ENCODE measurements at places on chromosomes 11 and 22.

GRCh38 chr11:76668362-76669155 is 2.0 kb downstream of the LRRC32 start:
- DNase-seq = no peak

- DNase-seq = no peak
These were observed 83.8 kb downstream of the TBC1D22A start for GRCh38 chr22:46846150-46846831.

DNA sequence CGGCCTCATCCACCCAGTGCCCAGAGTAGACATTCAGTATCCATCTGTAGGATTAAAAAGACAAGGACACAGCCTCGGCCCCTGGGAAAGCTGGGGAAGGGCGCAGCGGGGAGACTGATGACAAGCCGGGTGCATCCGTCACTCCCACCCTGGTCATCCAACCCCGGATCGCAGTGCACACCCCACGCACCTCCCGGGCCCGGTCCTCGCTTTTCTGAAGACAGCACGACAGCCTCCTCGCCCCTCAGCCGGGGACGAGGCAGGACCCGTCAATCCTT is 1.1 kb downstream of the FCHSD2 start:
- no peak for DNase-seq

DNA sequence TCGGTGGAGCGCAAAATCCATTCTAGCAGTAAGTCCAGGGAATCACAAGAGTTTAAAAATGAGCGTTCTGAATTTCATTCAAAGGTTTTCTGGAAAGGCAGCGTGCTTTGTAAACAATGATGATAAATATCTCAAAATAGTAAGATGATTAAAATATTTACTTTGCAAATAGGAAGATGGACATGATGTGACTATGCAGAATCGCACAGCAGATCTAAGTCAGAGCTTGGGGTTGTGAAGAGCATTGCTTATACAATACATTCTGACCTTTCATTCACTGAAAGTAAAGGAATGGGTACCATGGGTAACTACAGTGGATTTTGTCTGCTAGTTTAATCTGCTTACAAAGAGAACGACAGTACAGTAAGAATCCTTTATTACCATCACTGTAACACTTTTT is 77.5 kb downstream of the PPP6R3 start:
- no peak for DNase-seq

- no peak for DNase-seq
These were observed 409.6 kb downstream of the GUCY1A2 start for GRCh38 chr11:106608677-106609076.

DNA sequence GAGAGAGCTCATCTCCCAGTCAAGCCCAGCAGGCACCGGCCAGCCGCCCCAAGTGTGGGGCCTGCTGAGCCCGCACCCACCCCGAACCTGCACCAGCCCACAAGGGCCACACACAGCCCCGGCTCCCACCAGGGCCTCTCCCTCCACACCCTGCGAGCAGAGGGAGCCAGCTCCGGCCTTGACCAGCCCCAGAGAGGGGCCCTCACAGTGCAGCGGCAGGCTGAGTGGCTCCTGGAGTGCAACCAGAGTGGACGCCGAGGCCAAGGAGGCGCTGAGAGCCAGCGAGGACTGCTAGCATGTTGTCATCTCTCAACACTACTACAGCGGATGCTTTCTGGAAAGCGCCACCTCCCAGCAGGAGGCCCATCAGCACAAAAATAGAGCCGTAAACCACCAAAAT is 10.9 kb downstream of the DEFB108B start:
- DNase-seq = no peak

DNA sequence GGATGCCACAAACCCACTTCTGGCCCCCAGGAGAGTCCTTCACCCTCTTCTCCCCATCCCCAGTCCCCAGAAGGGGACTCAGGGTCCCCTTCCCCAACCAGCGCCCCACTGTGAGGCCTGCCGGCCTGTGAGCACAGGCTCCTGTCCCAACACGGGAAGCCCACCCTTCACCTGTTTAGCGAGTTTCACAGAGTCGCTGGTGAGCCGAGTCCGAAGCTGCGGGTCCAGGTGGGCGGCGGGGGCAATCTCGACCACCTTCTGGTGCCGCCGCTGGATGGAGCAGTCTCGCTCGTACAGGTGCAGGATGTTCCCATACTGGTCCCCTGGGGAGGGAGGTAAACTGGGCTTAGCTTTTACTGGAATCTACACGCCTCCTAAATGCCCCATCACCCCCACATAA is 13.3 kb downstream of the LRFN4 start:
- no peak for DNase-seq

GRCh38 chr11:122038543-122038942 is 77.5 kb downstream of the BLID start:
- no peak for DNase-seq

GRCh38 chr11:46898396-46899095 is 19.8 kb downstream of the LRP4 start:
- no peak for DNase-seq

GRCh38 chr11:7060868-7061267 is 27.9 kb upstream of the RBMXL2 start:
- DNase-seq = no peak

Measured in stimulated activated effector memory CD8-positive, alpha-beta T cell treated with anti-CD3 and anti-CD28 coated beads, Interleukin-12 subunit alpha, Interleukin-12 subunit beta, amount 100 ng/mL, for 72 hours (primary cell).